ENCODE measurements at places on chromosomes 5 and 9. TPM values are rescaled to one million over a fixed set of nuclear protein-coding genes. Genes with fewer than 3 reads are reported as not detected.

GRCh38 chr9:2630158-2630557 lies 8.6 kb downstream of the VLDLR start:
- peaks cover 5% of the 10 kb centered on the region for H3K4me1 ChIP-seq
- H3K36me3 ChIP-seq, result no peaks in the 10 kb centered on the region
- H3K27ac ChIP-seq, result no peak overlapping the region
- H3K4me3 ChIP-seq, result no peak overlapping the region

DNA sequence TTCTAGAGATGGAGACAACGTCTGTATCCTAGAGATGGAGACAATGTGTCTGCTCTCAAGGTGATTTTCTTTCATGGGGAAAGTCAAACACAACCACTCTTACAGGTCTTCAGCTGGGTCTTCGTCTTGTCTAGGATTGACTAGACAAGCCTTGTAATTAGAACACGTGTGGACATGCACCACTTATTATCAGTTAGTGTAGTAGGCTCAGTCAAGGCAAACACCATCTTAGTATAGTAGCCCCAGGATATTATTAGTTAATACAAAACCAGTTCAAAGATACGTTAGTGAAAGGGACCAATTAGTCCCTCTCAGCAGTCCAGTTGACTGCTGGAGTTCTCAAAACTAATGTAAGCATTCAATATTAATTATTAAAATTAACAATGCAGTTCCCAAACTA lies 15.1 kb upstream of the CCL28 start:
- H3K27me3 ChIP-seq, result no peaks in the 10 kb centered on the region
- no peak for DNase-seq
- no peaks in the 10 kb centered on the region for H3K4me1 ChIP-seq
- no peak overlapping the region for H3K27ac ChIP-seq
- H3K4me3 ChIP-seq, result no peak overlapping the region

YTHDC2 gene
- 33.4 TPM for total RNA-seq

LYRM7 gene
- 6.6 TPM for total RNA-seq

FST gene
- total RNA-seq, result 5.0 TPM

DNA sequence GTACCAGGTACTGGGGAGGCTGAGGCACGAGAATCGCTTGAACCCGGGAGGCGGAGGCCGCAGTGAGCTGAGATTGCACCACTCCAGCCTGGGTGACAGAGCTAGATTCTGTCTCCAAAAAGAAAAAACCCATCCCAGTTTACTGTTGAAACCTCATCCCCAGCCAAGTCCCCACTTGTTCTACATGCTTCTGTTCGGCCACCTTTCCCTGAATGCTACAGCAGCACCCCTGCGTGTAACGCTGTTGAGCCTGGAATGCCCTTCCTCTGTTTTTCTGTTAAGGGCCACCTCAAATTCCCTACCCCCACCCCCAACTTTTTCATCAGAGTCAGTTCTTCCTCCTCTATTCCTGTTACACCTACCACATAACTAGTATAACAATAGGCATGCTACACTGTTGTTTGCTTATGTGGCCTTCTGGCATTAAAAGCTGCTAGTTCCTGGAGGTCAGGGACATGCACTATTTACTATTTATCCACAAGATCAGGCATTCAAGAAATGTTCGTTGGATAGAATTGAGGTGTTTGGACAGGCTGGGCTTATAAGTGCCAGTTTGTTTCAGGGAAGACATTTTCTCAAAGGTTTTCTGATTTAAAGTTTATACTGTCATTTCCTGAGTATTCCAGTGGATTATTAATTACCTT lies 47.1 kb upstream of the C5orf47 start:
- H3K4me3 ChIP-seq, result no peak overlapping the region
- no peak for DNase-seq
- H3K27me3 ChIP-seq, result no peaks in the 10 kb centered on the region

- no peaks in the 10 kb centered on the region for H3K36me3 ChIP-seq
- H3K4me3 ChIP-seq, result no peak overlapping the region
- H3K4me1 ChIP-seq, result peaks cover 8% of the 10 kb centered on the region
- no peaks in the 10 kb centered on the region for H3K27me3 ChIP-seq
- H3K27ac ChIP-seq, result peak overlapping the region; percentile 1
Measured at GRCh38 chr9:92790542-92791527, 26.2 kb upstream of the BICD2 start.

BARHL1 gene
- not detected for total RNA-seq

GRCh38 chr5:102554082-102554481 lies 55.3 kb upstream of the SLCO6A1 start:
- H3K4me1 ChIP-seq, result no peaks in the 10 kb centered on the region
- no peak overlapping the region for H3K4me3 ChIP-seq
- no peak for DNase-seq
- no peak overlapping the region for H3K27ac ChIP-seq
- H3K36me3 ChIP-seq, result no peaks in the 10 kb centered on the region

CDO1 gene
- 6.7 TPM for total RNA-seq

DNA sequence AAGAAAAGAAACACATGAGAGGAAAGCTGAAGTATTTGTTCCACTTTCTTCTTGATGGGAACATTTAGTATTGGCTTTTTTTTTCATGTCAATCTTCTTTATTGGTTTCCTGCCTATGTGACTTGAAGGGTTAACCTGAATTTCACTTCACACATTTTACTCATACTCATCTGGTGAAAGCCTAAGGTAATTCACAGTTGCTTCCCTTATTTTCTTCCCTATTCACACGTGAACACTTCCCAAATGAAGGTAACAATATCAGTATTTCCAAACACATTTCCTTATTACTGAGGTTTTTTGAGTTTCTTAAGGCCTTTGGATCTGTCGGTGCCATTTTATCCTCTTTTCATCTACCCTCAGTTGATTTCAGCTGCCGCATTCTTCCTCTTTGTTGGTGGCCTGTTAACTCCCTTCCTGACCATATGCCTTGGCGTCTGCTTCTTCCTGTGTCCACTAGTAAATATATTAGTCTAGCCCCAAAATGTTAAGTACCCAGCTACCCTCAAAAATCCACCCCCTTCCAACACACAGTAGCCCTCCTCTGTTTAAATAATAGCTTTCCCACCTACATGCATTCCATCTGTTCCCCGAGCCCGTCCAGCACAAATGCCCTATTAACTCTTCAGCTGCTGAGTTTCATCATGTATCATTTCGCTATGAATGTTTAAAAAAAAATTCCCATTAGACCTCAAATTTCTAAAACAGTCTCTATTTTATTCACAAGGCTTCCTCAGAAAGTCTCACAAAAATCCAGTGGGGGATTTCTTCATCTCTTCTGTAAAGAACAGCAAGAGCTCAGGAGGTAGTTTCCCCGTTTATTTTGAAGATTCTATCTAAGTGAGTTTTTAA lies 97.3 kb downstream of the USP20 start:
- no peaks in the 10 kb centered on the region for H3K27me3 ChIP-seq
- H3K4me1 ChIP-seq, result peaks cover 32% of the 10 kb centered on the region
- no peak for DNase-seq
- no peak overlapping the region for H3K4me3 ChIP-seq
- H3K27ac ChIP-seq, result peak overlapping the region; percentile 79

ACSL6 gene
- 1.1 TPM for total RNA-seq

RMI1 gene
- total RNA-seq, result 7.3 TPM

DNA sequence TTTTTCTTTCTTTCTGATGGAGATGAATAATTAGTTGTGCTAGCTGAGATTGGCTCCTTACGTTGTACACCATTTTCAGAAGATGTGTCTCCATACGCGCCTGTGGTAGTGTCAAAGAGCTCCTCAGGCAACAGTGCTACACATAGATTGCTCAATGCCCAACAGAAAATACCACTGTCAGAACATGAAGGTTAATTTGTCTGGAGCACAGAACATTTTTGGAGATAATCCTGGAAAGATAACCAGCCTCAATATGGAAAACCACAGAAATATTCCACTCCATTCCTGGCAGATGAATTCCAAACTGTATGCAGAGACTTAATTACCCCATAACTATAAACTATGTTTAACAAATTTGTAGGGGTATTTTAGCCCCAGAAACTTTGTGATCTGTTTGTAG lies 233.6 kb downstream of the MARCHF11 start:
- H3K27ac ChIP-seq, result no peak overlapping the region
- no peaks in the 10 kb centered on the region for H3K27me3 ChIP-seq
- H3K4me1 ChIP-seq, result no peaks in the 10 kb centered on the region
- no peak for DNase-seq

STK32A gene
- total RNA-seq, result 0.38 TPM

C9orf153 gene
- total RNA-seq, result not detected

TTLL11 gene
- 11.7 TPM for total RNA-seq

DNA sequence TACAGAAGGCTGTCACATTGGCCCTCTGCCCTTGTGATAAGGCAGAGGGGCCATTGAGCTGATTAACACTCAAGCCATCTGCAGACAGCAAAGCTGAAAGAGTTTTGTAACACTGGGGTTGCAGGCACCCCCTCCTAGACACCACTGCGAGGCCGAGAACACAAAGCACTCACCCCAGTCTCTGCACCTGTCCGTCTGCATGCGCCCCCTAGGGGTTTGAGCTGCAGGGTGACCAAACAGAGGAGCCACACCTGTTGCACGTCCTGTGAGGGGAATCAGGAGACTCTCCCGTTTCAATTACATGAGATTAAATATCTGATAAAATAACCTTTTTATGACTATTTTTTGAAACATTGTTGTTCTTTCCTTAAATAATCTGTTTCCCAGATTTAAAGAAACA lies 1180.4 kb downstream of the CDH9 start:
- no peak overlapping the region for H3K4me3 ChIP-seq
- DNase-seq, result no peak
- H3K4me1 ChIP-seq, result no peaks in the 10 kb centered on the region
- no peaks in the 10 kb centered on the region for H3K36me3 ChIP-seq
- H3K27me3 ChIP-seq, result no peaks in the 10 kb centered on the region

DNA sequence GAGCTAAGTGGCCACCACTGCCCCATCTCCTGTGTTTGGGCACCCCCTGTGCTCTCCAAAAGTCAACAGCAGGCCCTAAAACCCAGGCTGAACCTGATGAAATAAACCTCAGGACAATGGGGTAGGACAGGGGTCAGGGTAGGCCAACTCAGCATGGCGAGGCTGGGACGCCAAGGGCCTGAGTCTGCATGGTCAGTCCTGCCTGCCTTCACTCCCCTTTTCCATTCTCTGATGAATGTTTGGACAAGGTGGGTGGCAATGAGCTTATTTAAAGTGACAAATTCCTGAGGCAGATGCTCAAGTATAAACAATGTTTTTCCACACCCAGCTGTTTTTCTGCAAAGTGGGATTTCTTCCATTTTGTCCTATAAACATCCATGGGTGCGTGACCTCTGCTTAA lies 47.2 kb upstream of the CXCL14 start:
- no peaks in the 10 kb centered on the region for H3K4me1 ChIP-seq
- DNase-seq, result no peak
- H3K27ac ChIP-seq, result no peak overlapping the region
- H3K27me3 ChIP-seq, result no peaks in the 10 kb centered on the region

SLC46A2 gene
- 0.57 TPM for total RNA-seq

DNA sequence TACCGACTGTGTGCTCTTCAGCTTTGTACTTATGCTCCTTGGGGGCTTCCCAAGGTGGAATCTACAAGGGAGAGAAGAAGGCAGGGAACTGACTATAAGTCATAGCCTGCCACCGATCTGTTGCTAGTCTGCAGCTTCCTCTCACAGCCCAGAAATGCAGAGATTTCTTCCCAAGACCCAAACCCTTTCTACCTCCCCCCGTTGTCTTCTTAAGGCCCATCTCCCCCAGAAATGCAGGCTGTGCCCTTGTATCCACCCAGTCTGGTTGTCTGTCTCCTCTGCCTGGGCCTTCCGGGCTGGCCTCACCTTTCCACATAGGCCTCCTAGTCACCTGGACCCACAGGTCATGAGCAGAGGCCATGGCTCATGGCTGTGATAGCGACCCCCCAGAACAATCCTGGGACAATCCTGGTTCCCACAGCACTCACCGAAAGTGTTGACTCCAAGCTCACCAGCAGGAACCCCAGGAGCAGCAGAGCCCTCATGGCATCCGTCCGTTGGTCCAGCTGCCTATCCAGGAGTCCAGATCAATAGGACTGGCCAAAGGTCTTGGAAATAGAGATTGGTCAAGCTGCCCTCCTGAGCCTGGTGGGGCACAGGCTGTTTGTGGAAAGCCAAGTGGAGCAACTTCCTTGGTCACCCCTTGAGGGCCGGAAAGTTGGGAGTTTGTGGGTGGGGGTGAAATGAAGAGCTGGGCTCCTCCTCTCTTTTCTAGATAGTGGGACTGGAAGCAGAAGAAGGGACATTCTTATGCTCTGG lies at the start of gene F12:
Gene F12 (minus strand): TSS at position 522 of the 759 bp plus-strand sequence. CDS start 37 bp downstream, at position 485.
- no peak for DNase-seq
- H3K4me1 ChIP-seq, result peaks cover 24% of the 10 kb centered on the region
- H3K4me3 ChIP-seq, result no peak within 1 kb of the TSS
- no peak within 1 kb of the TSS for H3K27ac ChIP-seq
- peaks cover 6% of the 10 kb centered on the region for H3K27me3 ChIP-seq

PALM2AKAP2 gene
- total RNA-seq, result 3.3 TPM

DNA sequence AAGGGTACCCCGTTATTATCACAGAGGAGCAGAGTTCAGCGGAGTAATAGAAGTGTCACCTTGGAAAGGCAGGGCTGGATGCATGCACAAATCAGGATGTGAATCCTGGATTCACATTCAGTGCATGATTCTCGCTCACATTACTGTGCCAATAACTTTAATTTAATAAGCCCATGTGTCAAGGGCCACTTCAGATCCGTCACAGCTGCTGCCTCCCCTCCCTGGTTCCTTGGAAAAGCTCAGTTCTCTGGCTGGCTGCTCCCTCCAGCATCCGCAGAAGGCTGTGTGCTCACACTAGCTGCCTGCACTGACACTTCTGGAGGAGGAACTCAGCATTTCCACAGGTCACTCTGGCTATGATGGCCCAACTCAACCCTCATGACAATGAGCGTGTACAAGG lies 256.8 kb upstream of the ADAMTS16 start:
- no peaks in the 10 kb centered on the region for H3K36me3 ChIP-seq
- H3K27ac ChIP-seq, result no peak overlapping the region
- H3K4me1 ChIP-seq, result no peaks in the 10 kb centered on the region
- DNase-seq, result no peak
- no peak overlapping the region for H3K4me3 ChIP-seq
- no peaks in the 10 kb centered on the region for H3K27me3 ChIP-seq

ZBTB26 gene
- total RNA-seq, result 6.5 TPM

- no peak overlapping the region for H3K4me3 ChIP-seq
- peaks cover 5% of the 10 kb centered on the region for H3K4me1 ChIP-seq
- H3K36me3 ChIP-seq, result no peaks in the 10 kb centered on the region
- DNase-seq, result no peak
Measured at GRCh38 chr5:139376364-139376763, 6.7 kb downstream of the SLC23A1 start.

- no peaks in the 10 kb centered on the region for H3K27me3 ChIP-seq
- H3K27ac ChIP-seq, result no peak overlapping the region
- H3K4me1 ChIP-seq, result no peaks in the 10 kb centered on the region
- no peaks in the 10 kb centered on the region for H3K36me3 ChIP-seq
Measured at GRCh38 chr5:97550164-97550563, 367.1 kb upstream of the RIOK2 start.

- H3K4me3 ChIP-seq, result no peak overlapping the region
- DNase-seq, result no peak
- H3K4me1 ChIP-seq, result no peaks in the 10 kb centered on the region
- H3K27me3 ChIP-seq, result no peaks in the 10 kb centered on the region
Measured at GRCh38 chr9:31908158-31908890, 476.1 kb upstream of the ACO1 start.

DNA sequence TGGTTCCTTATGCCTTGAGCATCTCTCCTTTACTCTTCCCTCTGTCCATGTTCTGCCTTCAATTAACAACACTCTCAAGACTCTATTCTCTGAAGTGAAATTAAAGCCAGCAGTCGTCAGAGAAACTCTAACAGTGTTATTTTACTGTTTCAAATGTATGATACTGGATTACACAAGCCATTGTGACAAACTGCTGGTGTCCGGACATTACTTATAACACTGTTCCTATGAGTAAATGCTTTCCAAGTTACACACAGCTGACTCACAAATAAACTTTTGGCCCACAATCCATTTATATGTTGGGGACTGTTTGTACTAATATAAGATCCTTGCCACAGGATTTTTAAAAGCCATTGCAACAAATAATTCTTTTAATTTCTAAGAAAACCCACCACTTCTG lies 63.2 kb upstream of the GHR start:
- no peaks in the 10 kb centered on the region for H3K36me3 ChIP-seq
- H3K27me3 ChIP-seq, result no peaks in the 10 kb centered on the region
- H3K27ac ChIP-seq, result no peak overlapping the region
- H3K4me1 ChIP-seq, result no peaks in the 10 kb centered on the region
- DNase-seq, result no peak
- no peak overlapping the region for H3K4me3 ChIP-seq
